KG1 (cell line): ENCODE measurements at places on chromosomes 16 and 17.

GRCh38 chr17:77453613-77454241 is 313.0 kb downstream of the SEC14L1 start:
- no peak for DNase-seq

GRCh38 chr17:9037736-9038135 is 16.4 kb downstream of the NTN1 start:
- DNase-seq = no peak

DNA sequence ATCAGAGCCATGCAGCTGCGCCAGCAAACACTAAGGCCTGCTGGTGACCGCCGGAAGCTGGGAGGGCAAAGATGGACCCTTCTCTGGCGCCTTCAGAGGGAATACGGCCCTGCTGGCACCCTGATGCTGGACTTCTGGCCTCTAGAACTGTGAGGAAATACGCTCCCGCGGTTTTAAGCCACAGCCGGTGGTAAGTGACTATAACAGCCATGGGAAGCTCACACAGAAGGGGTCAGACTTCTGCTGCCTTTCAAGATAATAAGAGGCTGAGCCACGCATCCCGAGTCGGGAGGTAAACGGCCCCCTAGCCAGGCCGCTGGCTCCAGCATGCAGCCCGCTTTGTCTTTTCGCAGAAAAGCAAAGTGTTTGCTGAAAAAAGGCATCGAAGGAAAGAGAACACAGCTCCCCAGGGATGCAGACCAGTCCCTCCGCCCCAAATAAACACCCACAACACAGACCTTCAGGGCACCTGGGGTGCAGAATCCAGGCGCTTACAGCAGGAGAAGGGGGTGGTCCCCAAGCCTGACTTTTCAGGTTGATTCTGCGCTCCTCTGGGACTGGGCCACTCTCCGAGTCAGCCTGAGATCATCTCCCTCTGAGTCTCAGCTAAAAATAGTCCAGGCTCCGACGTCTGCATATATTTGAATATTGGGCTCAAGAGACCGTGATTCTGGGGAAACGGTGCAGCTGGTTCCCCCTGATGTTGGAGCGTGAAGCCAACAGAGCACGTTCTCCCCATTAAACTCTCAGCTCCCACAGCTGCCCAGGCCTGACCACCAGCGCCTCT is 89.7 kb downstream of the MGAT5B start:
- DNase-seq = no peak

DNA sequence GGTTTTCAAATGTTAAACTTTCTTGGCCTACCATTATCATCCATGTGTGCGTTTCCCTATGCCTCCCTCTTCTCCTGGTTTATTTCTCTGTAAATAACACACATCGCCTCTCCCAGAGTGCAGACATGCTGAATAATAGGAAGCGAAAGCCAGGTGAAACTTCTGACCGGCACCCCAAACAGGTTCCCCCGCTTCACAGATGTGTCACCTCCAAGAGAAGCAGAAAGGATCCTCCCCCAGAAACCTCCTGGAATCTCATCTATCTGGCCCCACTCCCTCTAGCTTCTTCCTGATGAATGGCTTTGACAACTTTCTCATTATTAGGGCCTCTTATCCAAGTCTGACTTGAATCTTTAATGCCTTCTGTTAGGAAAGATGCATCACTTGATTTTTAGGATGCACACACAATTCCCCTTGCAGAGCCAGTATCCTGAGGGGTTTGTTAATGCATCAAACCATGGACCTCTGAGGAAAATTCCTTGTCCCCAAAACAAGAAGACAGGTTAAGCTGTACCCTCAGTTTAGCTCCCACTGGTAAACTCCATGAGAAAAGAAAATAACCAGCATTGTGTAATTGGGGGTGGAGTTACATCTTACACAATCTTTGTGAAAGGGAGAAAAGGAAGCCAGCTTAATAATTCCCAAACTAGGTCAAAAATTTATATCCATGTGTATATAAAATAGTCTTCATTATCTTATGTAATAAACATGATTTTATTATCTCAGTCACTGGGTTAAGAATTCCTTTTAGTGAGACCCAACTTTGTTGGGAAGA is 20.1 kb upstream of the HYDIN start:
- no peak for DNase-seq

GRCh38 chr17:73791631-73792030 is 147.4 kb upstream of the SDK2 start:
- DNase-seq = no peak

- no peak for DNase-seq
These were observed 8.8 kb downstream of the SEC14L5 start for GRCh38 chr16:4966736-4967453.

GRCh38 chr16:56609463-56609921 is 1.1 kb downstream of the MT2A start:
- peak; percentile 70 for DNase-seq

DNA sequence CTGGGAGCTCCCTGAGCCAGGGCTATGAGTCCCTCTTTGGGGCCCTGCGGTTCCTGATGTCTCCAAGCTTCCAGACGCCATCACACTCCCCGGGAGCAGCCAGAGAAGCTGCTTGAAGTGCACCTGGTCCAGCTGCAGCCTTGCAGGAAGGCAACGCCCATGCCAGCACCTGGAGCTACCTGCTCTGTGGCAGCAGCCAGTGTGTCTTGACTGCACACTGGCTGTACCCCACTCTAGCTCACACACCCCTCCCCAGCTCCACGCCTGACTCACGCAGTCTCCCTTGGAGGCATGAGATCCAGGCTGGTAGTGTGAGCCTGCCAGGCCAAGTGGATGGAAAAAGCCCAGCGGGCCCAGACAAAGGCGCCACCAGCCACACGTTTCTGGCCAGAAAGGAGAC is 63.3 kb downstream of the USP32 start:
- DNase-seq = no peak

- DNase-seq = no peak
These were observed 32.8 kb downstream of the BEAN1 start for GRCh38 chr16:66459878-66460277.

- DNase-seq = peak; percentile 7
These were observed 678 bp upstream of the AKAP10 start for GRCh38 chr17:19978209-19978802.

DNA sequence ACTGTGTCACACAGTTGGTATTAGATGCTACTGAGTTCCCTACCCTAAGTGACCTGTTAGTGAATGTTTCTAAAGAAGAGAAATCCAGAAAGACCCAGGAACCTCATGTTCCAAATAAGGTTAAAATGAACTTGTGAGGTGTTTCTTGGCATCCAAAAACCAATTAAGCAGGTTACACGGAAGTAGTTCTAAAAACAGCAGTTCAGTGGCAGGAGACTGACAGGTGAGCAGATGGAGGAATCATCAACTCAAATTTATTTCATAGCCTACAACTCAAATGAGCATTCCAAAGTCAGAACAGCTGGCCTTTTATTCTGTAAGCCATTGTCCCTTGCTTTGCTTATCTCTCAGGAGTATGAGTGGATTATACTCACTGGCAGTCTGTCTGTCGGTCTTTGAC is 188.3 kb downstream of the IRX3 start:
- no peak for DNase-seq

DNA sequence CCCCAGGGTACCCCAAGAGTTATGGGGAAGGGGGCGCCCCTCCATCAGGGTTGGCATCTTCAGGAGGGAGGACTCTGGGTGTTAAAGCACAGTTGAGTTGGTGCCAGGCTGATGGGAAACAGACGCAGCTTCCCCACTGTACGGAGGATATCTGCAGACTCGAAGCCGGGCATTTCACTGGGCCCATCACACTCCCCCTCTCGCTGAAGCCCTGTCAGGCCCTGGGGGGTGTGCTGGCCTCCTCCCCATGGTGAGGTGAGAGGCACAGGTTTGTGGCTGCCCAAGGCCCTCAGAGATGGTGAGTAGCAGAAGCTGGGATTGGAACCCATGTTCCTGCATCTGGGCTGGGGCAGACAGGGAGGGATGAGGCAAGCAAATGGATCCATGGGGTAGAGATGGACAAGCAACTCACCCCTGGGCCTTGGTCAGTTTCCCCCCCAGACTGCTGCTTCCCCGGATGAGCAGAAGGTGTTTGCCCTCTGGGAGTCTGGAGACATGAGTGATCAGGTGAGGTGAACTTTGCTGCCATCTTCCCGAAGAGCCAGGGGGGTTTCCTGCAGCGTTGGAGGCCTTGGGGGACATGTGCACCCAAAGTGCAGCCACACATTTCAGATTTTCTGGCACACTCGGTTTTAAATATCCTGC is 31.0 kb downstream of the POLR3E start:
- DNase-seq = no peak

- DNase-seq = no peak
These were observed 7.3 kb downstream of the NEUROD2 start for GRCh38 chr17:39600288-39600996.

GRCh38 chr16:6926762-6927161 is 405.9 kb upstream of the RBFOX1 start:
- DNase-seq = no peak

GRCh38 chr16:23706439-23706838 is 6.6 kb downstream of the ERN2 start:
- DNase-seq = no peak

DNA sequence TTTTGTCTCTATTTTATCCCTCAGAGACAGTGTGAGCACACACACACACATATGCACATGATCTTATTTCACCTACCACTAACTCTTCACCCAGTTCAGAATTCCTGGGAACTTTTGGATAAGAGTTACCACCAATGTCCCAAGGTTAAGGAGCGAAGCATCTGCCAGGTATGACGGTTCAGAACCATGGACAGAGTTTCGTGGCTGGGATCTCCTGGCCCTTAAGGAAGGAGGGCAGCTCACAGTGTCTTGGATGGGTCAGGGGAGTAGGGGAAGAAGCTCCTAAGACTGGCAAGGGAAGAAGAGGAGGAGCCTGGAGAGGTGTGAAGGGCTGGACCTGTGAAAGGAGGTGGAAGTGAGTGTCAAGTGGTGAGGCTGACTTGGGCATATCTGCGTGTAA is 23.0 kb upstream of the TMEM132E start:
- DNase-seq = no peak

- DNase-seq = no peak
These were observed 2.8 kb downstream of the CDH13 start for GRCh38 chr16:82629441-82630027.

- DNase-seq = no peak
These were observed 14.4 kb downstream of the CTRL start for GRCh38 chr16:67917140-67917851.

DNA sequence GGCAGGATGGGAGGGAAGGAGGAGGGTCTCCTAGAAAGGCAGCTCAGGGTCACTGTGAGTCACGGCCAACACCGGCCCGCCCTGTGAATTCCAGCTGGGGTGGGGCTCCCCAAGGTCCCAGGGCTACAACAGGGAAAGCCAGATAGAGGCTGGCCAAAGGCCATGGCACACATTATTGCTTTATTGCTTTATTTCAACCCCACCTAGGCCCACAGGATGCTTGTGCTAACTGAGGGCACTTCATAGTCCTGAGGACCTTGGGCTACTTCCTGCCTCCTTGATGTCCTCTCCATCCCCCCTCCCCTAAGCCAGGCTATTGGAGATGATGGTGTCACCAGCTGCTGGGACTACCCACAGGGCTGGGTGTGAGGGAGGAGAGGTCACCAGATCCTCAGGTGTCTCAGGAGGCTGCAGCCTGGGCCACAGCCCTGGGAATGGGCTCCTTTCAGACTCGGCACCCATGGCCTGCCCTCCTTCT is 26.1 kb downstream of the LRRC75A start:
- DNase-seq = no peak

DNA sequence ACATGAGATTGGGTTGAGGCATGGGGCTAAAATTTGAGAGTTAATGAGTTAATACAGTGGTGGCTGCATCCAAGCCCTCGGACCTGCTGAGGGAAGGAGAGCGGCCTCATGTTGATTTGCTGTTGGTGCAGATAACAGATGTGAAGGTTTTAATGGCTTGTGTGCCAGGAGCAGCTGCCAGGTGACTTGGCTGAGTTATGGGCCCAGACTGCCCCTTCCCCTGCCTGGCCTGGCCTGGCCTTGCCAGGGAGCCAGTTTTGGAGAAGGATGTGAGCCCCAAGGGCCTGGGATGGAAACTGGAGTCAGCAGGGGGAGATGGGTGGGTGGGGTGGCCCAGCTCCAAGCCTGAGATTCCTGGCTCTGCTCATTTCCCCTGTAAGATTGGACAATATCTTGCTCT is 230.1 kb downstream of the CBLN1 start:
- no peak for DNase-seq

GRCh38 chr17:41784207-41784744 is 2.2 kb downstream of the JUP start:
- DNase-seq = peak; percentile 25

DNA sequence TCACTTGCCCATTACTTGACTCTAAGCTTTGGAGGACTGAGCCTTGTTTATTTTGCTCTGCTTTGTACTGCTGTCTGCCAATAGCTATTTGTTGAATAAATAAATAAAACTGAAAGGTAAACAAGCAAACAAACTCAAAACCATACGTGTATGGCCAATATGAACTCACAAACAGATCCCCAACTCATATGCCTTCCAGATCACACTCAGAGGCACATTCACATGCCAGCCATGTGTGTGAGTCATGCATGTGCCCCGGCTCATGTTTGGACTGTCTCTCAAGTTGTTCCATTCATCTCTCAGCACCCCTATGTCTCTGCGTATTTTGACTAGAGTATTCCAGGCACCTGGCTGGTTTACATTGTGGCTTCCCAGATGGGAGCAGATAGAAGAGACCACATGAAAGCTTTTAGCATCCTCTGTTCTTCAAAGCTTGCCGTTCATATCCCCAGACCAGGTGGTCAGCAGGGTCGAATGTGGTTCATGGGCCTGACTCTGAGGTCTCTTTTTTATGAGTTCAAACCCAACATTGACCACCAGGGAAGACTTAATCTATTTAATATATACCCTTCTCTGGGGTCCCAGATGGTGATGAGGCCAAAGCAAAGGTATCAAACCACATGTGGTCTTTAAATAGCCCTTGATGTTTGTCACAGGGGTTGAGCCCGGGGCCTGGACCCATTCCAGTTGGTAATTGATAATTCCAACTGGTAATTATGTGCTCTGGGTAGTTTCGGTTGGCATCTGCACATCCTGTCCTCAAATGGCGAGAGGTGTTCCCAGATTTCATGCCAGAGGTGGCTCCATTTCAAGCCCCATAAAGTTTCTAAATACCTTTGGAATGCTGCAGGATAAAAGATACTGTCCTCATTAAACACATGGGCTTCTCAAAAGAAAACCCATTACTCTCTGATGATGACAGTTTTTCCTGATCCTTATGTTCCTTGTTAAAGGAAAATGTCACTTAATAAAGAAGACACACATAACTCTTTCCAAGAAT is 287.3 kb upstream of the MAF start:
- DNase-seq = no peak

DNA sequence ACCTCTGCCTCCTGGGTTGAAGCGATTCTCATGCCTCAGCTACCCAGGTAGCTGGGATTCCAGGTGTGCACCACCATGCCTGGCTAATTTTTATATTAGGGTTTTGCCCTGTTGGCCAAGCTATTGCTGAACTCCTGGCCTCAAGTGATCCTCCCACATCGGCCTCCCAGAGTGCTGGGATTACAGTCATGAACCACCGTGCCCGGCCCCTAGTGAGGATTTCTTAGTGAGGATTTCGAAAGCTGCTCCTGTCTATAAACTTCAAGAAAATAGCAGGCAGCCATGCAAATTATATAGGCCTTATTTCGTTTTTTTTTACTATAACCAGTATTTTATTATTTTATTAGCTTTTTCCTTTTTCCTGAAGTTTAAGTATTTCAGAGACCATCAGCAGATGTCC is 41.6 kb downstream of the EPN2 start:
- no peak for DNase-seq
